ENCODE measurements at places on chromosomes 1 and 21.

DNA sequence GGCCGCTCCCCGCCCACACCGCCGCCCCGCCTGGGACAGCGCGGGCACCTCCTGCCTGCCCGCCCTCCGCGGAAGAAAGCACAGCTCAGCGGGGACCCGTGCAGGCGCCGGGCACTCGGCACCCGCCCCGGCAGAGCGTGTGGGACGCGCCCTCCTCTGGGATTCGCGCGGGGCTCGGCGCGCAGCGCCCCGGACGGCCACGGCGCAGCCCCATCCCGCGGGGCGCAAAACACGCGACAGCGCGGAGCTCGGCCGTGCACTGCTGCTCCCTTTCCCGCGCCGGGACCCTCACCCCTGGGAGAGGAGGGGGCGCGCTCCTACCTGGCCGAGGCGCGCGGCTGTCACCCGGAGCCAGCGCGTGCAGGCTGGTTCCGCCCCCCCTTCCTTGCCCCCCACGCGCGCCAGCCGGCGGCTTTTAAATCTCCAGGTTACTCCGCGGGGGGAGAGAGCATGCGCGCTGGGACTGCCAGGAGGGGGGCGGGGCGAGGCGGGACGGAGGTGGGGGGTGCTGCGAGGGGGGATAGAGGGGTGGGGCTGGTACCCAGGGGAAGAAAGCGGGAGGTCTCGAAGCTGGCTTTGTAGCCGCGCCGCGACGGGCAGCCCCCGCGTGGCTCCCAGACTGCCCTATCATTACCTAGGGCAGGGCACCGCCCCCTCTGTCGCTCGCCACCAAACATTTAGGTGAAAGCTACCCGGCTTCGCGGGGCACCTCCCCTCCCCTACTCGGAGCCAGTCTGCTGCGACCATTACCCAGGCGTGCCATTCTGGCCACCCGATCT lies at the start of gene SLC45A3:
SLC45A3 (minus strand) TSS at position 437 of the 779 bp plus-strand sequence. CDS start 15,853 bp downstream, outside the sequence.
- peak; percentile 75 for DNase-seq

- DNase-seq: no peak
Observed at GRCh38 chr1:47679826-47680225, 242.0 kb downstream of the FOXD2 start.

DNA sequence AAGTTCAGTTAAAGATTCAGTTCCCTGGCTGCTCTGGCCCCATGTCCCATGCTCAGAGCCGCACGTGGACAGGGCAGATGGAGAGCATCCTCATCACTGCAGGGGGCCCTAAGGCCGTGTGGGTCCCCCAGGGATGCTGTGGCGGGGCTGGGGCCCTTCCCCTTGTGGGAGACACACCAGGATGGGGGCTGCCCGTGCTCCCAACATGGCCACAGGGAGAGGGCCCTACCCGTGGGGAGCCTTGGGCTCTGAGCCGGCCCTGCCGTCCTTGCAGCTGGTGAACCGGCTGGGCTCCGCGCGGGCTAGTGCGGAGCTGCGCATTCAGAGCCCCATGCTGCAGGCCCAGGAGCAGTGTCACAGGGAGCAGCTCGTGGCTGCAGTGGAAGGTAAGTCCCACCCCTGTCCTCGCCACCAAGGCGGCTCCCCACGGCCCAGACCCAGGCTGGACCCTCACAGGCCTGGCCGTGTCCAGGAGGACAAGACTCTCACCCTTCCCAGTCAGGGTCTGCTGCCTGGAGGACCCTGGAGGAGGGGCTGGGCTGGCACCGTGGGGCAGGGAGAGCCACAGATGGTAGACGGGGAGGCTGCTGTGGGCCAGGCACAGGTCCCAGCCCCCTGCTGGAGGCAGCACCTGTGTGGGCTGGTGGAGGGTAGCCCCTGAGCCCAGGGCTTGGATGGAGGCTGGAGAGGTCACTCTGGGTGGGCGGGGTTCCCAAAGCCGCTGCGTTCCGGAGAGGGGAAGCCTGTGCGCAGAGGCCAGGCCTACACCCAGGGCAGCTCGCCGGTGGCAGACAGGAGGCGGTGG lies 53.8 kb downstream of the TRIM11 start:
- DNase-seq: no peak

DNA sequence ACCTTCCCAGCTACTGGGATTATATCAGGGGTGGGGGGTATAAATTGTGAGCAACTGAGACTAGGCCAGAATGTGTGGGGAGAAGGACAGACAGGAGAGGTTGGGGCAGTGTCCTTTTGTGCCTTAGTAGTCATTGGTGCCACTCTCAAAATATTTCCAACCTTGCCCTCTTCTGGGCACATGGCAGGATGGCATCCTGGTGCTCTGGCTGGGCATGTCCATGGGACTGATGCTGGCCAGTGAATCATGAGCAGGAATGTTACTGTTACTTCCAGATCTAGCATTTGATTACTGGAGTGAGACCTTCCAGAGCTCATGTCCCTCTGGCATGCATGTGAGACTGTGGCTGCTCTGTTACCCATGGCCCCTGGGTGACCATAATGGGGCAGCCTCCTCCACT lies 151.2 kb downstream of the MATN1 start:
- DNase-seq: no peak

GRCh38 chr1:160256396-160257046 lies 5.8 kb downstream of the DCAF8 start:
- DNase-seq: no peak
